ENCODE measurements at places on chromosomes 1 and 21.

DNA sequence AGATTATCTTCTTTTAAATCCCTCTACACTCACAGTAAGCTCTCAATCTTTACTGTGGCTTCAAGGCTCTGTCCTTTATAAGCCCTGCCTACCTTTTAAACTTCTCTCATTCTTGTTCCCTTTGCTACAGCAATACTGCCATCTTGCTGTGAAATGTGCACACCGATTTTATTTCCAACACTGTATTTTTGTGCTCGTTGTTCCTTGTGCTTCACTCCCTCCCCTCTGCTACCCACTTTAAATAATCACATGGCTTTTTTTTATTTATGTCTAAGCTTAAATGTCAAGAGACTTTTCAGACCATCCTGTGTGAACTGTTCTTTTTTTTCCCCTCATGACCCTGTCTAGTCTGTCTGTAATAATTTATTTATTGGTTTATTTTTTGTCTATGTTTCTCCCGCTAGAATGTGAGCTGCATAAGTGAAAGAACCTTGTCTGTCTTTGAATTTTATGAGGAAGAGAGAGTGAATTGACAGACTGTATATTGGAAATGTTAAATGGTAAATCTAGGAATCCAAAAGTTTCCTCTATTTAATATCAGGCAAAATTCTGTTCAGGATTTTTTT, 45.7 kb downstream of the ABCD3 start:
- DNase-seq: no peak

- DNase-seq: no peak
Observed at GRCh38 chr1:95017775-95018174, 55.0 kb downstream of the ALG14 start.

- no peak for DNase-seq
Observed at GRCh38 chr1:8663915-8664329, 153.5 kb downstream of the RERE start.

DNA sequence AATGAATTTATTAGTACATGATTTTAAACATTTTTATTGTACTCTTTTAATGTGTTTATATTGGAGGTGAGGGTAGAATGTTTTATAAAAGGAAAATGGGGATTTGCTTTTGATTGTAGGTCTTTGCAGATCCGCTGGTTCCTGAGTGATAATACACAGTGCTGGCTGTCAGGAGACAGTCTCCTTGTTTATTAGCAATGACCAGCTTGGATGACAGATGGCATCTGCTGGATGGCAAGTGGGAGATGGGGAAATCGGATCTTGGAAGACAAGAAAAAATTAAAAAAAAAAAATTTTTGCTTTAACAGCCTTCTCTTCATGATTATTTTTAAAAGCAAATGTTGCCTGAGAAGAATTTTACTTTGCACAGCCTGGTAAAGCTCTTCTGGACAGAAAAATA, 4.4 kb upstream of the PHTF1 start:
- DNase-seq: no peak

DNA sequence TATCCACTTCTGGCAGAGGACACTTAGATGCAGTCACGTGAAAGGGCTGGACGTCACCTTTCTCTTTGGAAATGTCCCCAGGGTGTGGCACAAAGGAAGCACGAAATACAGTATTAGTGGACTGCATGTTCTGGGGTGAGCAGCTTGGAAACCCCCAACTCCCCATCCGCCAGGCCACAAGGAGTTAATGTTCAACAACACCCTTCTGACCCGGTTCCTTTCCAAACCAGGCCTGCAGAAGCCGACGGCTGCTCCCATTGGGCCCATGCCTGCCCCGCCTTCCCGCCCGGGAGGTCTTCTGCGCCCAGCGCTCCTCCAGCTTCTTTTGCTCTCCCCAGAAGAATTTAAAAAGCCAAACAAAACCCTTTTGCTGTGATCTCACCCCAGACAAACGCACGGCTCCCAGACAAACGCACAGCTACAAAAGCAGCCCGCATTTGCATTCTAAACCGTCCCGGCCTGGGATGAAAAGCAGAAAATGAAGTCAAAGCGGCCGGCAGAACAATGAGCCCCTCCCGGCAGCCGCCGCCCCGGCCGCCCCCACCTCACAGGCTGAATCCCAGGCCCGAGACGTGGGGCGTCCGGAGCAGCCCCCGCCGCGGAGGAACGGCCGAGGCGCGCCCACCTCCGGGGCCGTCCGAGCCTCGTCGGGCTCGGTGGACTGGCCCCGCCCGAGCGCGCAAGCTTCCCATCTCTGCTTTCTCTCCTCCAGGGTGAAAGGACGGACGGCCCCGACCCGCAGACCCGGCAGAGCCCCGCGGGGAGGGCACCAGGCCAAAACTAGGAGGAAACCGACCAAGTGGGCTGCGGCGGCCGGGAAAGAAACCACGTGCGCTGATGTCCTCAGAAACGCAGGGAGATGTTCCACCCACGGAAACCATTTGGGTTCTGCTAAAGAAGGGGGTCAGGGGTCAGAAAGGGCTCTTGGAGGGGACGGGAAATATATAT, 101.9 kb downstream of the PLPP3 start:
- DNase-seq: no peak

DNA sequence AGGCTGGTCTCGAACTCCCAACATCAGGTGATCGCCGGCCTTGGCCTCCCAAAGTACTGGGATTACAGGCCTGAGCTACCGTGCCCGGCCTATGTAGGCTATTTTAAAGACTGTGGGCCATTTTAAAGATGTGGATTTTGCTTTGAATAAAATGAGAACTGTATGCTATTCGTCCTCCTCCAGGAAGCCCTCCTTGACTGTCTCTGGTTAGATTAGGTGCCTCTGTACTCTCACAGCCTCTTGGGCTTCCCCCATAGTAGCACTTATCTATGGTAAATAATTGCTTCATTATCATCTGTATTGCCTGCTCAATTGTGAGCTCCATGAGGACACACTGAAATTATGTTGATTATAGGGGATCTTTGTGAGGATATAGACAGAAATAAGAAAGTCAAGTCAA, 20.5 kb upstream of the ERI3 start:
- no peak for DNase-seq

GRCh38 chr1:39142401-39143060, 62.0 kb upstream of the MACF1 start:
- no peak for DNase-seq

DNA sequence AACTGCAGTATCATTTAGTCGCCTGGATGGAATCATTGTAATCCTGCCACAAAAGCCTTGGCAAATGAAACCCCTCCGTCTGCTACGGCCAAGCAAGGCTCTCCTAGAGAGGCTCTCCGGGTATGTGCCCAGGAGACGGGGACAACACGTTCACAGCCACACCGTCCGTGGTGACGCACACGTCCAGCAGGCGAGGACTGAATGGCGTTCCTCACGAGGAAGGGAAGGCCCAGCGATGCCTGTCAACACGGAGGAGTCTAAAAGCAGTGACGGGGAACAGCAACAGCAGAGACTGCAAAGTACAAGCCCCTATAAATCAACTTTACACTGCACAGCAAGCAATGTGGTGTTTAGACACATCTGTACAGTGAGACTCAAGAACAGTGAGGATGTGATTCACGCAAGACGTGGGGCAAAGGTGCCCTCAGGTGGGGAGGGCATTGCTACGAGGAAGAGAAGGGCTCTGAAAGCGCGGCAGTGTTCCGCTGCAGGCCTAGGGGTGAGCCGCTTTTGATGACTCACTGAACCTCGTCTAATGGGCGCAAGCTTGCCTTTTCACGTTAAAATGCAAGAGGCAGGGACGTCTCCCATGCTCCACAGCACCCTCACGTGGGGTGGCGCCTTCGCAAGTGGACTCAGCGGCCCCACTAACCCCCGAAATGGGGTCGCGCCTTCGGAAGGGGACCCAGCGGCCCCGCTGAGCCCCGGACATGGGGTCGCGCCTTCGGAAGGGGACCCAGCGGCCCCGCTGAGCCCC, 6.8 kb downstream of the WRAP73 start:
- no peak for DNase-seq

DNA sequence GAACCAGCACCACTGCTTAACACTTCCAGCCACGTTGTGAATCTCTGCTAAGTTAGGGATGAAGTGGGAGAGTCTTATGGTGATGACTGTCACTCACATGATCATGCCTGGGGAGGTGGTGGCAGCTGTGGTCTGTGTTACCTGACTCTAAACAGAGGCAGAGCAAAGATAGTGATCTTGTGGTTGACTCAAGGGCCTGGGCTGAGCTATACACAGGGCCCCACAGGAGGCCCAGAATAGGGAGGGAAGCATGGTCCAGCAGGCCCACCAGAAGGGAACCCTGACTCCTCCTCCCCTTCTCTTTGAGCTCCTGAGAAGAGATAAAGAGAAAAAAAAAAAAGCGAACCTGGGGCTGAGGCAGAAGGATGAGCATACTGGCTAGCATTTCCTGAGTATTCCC, 55.0 kb downstream of the PLXNA2 start:
- DNase-seq: no peak

GRCh38 chr21:46021978-46022544, 40.5 kb downstream of the COL6A1 start:
- no peak for DNase-seq

GRCh38 chr21:18985584-18985983, 582.0 kb upstream of the TMPRSS15 start:
- no peak for DNase-seq

DNA sequence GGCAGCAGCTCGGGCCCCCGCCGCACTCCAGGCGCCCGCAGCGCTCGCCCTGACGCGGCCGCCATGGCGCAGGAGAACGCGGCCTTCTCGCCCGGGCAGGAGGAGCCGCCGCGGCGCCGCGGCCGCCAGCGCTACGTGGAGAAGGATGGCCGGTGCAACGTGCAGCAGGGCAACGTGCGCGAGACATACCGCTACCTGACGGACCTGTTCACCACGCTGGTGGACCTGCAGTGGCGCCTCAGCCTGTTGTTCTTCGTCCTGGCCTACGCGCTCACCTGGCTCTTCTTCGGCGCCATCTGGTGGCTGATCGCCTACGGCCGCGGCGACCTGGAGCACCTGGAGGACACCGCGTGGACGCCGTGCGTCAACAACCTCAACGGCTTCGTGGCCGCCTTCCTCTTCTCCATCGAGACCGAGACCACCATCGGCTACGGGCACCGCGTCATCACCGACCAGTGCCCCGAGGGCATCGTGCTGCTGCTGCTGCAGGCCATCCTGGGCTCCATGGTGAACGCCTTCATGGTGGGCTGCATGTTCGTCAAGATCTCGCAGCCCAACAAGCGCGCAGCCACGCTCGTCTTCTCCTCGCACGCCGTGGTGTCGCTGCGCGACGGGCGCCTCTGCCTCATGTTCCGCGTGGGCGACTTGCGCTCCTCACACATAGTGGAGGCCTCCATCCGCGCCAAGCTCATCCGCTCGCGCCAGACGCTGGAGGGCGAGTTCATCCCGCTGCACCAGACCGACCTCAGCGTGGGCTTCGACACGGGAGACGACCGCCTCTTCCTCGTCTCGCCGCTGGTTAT, 2.8 kb downstream of the KCNJ9 start:
- peak; percentile 76 for DNase-seq

- DNase-seq: no peak
Observed at GRCh38 chr1:7401814-7402547, 369.1 kb upstream of the VAMP3 start.

GRCh38 chr1:24540906-24541710, 14.8 kb upstream of the NCMAP start:
- no peak for DNase-seq

DNA sequence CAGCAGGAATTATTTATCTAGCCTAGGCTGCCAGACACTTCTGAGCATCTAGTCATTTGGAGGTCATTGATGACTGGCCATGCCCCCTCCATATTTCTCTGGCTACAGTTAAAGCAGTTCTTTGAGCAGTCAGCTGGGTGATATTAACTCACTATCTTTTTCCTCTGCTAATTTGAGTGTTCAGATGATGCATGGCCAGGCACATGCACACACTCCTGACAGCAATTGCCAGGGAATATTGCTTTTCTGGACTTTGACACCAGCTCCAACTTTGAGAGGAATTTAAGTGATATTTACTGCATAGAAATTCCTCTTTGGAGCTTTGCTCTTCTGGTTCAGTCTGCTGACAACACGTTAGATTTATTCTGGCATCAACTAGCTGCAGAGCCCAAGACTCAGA, 52.6 kb downstream of the CD247 start:
- DNase-seq: no peak

GRCh38 chr1:224333309-224333926, 3.4 kb upstream of the NVL start:
- no peak for DNase-seq

- DNase-seq: no peak
Observed at GRCh38 chr1:54276617-54277450, 76.9 kb downstream of the MRPL37 start.

- no peak for DNase-seq
Observed at GRCh38 chr1:35178295-35178695, 14.7 kb downstream of the SFPQ start.

- DNase-seq: no peak
Observed at GRCh38 chr1:229030630-229031029, 240.3 kb upstream of the RAB4A start.

GRCh38 chr1:151134991-151135390, 11.4 kb downstream of the SEMA6C start:
- no peak for DNase-seq

DNA sequence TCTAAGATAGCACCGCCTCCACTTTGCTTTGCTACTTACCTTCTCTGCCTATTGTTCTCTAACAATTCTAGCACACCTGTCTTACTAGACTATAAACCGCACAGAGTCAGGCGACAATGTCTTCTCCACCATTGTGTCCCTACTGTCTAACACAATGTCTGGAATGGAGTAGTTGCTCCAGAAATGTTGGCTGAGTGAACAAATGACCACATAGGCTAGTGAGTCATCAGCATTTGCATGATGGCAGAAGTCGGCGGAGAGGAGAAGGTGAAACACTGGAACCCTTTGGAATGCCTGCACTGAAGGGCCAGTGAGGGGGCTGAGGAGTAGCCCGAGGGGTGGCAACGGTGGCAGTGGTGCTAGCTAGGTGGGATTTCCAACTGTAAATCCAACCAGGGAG, 14.0 kb upstream of the PABPC4 start:
- no peak for DNase-seq

GRCh38 chr1:222618880-222619596, 1.1 kb downstream of the MIA3 start:
- no peak for DNase-seq

GRCh38 chr1:178192686-178193085, 98.8 kb downstream of the RASAL2 start:
- no peak for DNase-seq

- no peak for DNase-seq
Observed at GRCh38 chr1:158286941-158287346, 2.8 kb upstream of the CD1C start.

- no peak for DNase-seq
Observed at GRCh38 chr1:226628612-226629155, 80.1 kb downstream of the STUM start.

DNA sequence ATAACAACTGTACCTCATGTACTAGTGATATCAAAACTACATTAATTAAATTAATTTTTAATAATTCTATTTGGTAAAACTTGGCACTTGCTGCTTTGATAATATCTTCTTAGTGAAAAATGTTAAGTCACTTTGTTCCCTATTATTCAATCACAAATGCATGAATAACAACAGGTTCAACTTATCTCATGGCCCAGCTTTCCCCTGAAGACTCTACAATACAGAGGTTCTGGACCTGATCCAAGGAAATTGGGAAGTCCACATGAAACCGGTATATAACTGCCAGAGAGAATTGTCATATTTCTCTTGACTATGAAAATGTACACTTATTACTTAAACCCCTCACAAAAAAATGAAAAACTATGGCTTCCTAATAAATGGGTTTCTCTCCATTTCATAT, 33.9 kb upstream of the PTPRC start:
- DNase-seq: no peak

GRCh38 chr1:188794969-188795368, 1682.7 kb downstream of the BRINP3 start:
- no peak for DNase-seq

- no peak for DNase-seq
Observed at GRCh38 chr1:7519861-7520395, 251.2 kb upstream of the VAMP3 start.

GRCh38 chr1:125064481-125064880, 3879.7 kb downstream of the SRGAP2C start:
- no peak for DNase-seq

Data from stimulated activated CD4-positive, alpha-beta T cell treated with anti-CD3 and anti-CD28 coated beads, Interleukin-12 subunit alpha, Interleukin-12 subunit beta, amount 100 ng/mL, for 4 hours (primary cell).